ENCODE measurements at places on chromosomes 12 and 14. TPM values are rescaled to one million over a fixed set of nuclear protein-coding genes. Genes with fewer than 3 reads are reported as not detected.

GRCh38 chr12:104582739-104583138 is 126.0 kb downstream of the CHST11 start:
- no peak for DNase-seq

- no peak for DNase-seq
Measured at GRCh38 chr12:110254971-110255540, 26.0 kb upstream of the ATP2A2 start.

DNA sequence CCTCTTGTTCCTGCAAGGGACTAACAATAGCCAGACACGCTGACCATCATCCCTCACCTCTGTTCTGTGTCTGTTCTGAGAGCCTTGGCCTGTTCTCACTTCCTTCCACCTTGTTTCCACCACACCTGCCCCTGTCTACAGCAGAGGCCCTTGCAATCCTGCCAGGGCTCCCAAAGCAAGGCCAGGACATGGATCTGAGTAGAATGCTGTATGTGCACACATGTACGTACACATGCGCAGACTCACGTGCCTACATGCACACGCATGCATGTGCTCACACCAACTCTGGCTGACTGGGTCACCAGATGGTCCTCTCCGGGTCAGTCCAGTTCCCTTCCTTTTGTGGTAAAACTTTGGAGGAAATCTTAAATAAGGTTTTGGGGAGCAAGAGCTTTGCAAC is 133.0 kb upstream of the C14orf180 start:
- no peak for DNase-seq

- peak; percentile 94 for DNase-seq
Measured at GRCh38 chr14:103542605-103543088, 13.7 kb downstream of the TRMT61A start.

DNA sequence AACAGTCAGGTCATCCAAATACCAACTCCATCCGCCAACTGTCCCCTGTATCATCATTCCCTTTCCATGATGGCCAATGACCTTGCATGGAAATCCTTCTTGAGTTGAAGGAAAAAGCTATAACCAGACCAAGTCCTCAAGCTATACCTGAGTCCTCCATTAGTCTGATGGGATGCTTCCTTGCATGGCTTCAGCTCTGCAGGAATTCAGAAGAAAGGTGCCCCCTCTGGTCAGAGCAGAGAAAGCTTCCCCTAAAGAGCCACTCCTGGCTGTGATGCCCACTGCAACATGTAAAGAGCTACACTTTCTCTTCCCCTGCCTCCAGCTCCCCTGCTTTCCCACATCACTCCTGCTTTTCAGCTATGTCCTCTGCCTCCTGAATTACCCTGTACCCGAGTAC is 43.1 kb upstream of the FKBP4 start:
- peak; percentile 73 for DNase-seq

GRCh38 chr12:22709292-22709691 is 84.3 kb downstream of the ETNK1 start:
- DNase-seq: peak; percentile 75

GRCh38 chr12:114913871-114914801 is 230.2 kb upstream of the TBX3 start:
- DNase-seq: no peak

DNA sequence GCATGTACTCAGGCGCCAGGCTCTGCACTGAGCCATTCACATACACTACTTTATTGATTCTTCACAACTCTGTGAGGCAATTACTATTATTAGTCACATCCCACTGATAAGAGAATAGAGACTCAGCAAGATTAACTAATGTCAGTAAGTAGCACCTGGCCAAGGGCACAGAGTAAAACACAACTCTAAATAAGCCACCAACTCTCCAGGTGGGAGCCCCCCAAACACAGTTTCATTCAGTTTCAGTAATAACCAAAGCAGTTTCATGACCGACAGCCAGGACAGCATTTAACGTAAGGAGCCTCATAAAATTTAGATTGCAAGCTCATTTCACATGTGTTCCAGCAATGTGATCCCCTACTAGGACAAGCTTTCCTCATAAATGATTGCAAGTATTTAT is 323.1 kb upstream of the CCDC196 start:
- DNase-seq: no peak

DNA sequence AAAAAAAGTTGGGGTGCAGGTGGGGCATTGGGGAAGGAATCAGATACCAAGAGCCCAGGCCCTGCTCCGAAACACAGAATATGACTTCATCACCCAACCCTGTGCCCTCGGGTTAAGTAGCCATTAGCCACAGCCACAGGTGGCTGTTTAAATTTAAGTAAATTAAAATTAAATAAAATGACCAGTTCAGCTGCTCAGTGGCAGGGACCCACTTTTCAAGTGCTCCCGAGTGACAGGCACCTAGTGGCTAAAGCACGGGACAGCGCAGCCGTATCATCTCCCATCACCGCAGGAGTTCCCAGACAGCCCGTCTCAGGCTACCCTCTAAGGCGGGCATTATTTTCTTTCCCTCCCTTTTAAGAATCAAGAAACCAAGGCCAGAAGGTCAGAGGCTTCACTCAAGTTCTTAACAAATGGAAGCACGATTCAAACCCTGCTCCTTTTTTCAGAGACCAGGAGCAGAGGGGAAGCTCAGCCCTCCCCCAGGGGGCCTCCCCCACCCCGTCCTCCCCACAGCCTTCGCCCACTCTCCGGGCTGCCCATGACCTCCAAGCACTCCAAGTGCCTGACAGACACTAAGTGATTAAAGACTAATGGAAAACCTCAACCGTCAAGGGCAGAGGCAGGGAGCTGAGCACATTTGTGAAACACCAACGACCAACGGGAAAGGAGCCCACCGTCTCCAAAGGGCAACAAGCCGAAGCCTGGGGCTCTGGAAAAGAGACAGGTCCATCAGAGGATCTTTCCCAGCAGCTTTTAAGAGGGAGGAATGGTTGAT is 5.2 kb downstream of the NCOR2 start:
- DNase-seq: no peak

DNA sequence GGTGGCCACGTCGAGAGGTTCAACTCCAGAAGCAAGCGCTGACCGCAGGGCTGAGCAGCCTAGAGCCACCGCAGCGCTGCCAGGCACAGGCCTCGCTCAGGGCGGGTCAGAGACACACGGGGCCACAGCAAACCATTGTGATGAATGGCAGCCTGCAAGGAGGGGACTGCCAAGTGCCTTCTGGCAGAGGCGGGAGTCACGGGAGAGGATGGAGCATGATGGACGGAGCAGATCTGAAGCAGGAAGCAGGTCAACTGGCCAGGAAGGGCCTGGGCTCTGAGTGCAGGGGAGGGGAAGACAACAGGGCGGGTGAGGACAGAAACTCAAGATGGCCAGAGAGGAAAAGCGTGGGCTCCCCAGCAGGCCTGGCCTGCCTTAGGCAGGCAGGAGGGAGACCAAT is 49.8 kb downstream of the CDC42BPB start:
- DNase-seq: no peak

GRCh38 chr14:73746520-73747378 is 32.6 kb upstream of the PNMA1 start:
- no peak for DNase-seq

GRCh38 chr14:65179918-65180724 is 77.8 kb upstream of the MAX start:
- no peak for DNase-seq

DNA sequence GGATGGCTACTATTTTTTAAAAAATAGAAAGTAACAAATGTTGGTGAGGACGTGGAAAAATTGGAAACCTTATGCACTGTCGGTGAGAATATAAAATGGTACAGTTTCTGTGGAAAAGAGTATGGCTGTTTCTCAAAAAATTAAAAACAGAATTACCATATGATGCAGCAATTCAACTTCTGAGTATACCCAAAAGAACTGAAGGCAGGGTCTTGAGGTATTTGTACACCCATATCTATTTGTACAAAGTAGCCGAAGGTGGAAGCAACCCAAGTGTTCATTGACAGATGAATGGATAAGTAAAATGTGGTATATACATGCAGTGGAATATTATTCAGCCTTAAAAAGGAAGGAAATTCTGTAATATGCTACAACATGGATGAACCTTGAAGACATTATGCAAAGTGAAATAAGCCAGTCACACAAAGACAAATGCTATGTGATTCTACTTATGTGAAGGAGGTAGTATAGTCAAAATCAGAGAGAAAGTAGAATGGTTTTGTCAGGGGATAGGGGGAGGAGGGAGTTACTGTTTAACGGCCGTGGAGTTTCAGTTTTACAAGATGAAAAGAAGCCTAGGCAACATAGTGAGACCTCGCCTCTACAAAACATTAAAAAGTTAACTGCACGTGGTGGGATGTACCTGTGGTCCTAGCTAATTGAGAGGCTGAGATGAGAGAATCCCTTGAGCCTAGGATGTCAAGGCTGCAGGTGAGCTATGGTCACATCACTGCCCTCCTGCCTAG is 38.4 kb upstream of the CCT2 start:
- no peak for DNase-seq

DNA sequence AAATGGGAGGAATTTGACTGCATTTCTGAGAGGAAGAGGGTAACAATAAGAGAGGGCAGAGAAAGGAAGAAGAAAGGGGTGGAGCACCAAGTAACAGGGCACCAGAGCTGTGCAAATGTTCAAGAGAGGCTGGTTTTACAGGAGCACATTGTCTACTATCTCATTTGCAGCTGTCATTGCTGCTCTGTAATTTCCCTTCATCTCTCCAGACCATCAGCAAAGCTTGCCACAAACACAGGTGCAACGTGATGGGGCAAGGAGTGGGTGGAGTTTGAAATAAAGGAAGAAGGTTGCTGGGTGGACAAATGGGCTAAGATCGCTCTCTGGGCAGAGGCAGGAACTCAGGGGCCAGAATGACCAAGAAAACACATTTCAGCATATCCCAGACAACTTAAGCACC is 47.9 kb upstream of the PLEKHG6 start:
- DNase-seq: no peak

- DNase-seq: no peak
Measured at GRCh38 chr14:24595073-24595808, 14.2 kb downstream of the GZMH start.

GRCh38 chr12:111570084-111570961 is 28.8 kb downstream of the ATXN2 start:
- DNase-seq: no peak

DNA sequence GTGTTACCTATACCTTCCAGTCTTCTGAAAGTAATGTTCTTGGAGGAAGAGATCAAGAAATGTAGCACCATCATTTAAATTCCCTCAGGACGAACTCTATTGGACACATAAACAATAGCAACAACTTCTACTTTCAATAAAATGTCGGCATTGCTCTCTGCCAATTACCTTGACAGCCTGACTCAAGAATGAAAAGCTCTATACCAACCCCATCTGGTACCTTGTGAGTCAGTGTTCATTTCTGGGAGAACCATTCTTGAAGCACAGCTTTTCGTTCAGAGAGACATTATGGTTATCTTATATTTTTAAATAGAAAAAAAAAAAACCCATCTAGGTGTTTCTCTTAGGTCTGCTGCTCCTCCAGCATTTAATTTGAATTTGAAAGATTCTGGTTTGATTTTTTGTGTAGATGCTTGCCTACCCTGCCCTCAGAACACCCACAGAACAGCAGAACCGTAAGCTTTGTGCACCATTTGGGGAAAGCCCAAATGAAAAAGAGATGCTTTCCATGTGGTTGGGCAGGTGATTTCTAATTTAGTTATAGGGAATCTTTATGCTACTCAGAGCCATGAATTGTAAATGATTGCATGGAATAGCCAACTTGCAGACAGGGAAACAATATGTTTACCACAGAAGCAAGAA is 156.0 kb downstream of the SAMD4A start:
- peak; percentile 62 for DNase-seq

- no peak for DNase-seq
Measured at GRCh38 chr12:67910360-67911274, 78.6 kb upstream of the IFNG-AS1 start.

- DNase-seq: no peak
Measured at GRCh38 chr12:109448707-109449390, 28.3 kb downstream of the KCTD10 start.

The CLEC1B gene
- total RNA-seq: not detected

The MYF5 gene
- not detected for total RNA-seq

The FKBP3 gene
- 120 TPM for total RNA-seq

The NGB gene
- total RNA-seq: 1.0 TPM

The LPAR5 gene
- 0.89 TPM for total RNA-seq

The SLC10A1 gene
- total RNA-seq: not detected

The DTX1 gene
- total RNA-seq: 4.7 TPM

The PIK3C2G gene
- not detected for total RNA-seq

The MLXIP gene
- total RNA-seq: 20.5 TPM
